ENCODE measurements at places on chromosomes 4 and X.
A peak's percentile ranks its signal among the peaks of the same experiment; 100 is the strongest.

DNA sequence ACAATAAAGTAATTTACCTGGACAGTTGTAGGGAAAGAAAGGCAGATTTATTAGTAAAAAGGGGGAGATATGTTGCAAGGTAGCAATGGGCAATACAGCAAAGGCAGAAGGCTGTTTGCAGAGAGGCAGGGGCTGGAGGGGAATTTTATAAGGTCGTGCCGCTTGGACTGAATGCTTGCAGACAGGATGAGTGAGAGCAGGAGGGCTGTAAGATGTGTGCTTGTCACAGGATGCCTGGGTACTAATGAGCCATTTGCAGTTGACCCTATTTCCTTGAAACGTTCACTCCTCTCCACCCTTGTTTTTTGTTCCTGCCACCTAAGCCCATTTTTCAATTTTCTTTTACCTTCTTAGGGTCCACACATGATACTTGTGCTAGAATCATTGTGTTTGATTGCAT lies 214.7 kb downstream of the TRAM1L1 start:
- no peak for DNase-seq

DNA sequence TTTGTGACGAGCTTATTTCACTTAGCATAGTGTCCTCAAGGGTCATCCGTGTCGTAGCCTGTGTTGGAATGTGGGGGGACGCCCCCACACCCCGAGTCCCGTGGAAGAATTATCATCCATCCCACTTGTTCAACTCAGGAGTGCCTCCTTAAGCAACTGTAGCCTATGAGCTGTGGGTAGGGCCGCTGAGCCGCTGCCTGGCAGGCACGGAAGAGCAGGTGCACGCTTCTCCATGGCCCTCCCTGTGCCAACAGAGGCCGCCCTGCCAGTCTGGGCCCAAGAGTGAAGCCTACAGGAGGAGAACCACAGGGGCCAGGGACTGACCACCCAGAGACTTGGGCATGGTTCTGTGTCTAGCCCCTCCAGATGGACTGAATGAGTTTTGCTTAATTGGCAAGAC lies 2.3 kb upstream of the RGS12 start:
- DNase-seq: no peak

DNA sequence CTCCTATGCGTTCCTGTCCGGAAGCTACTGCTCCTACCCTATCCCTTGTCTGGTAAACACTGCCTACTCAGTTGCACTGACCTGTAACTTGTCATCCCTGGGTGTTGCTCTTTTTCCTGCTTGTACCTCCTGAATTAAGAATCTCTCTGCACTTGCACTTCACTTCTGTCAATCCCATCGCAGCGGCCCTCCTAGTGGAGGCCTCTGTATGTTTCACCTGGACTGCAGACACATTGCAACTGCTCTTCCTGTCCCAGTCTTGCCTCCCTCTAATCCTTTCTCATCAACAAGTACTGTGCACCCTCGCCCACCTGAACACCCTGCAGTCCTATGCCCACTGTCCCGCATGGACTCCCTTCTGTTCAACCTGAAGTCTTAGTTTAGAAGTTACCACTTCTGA lies 8.0 kb downstream of the GK start:
- DNase-seq: no peak

DNA sequence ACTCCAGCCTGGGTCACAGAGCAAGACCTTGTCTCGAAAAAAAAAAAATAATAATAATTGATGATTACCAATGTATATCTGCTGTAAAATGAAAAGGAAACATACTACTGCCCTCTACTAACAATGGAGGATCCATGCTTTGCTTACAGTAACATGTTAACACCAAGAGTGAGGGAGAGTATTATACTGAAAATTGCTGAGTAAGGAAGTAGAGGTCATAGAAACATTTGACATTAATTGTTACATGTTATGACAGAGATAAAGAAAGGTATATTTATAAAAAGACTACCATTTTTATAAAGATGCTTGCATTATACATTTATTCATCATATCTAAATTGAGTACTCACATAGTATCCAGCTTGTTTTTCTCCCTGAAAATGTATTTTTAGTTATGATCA lies 1989.8 kb upstream of the TENM3 start:
- no peak for DNase-seq

DNA sequence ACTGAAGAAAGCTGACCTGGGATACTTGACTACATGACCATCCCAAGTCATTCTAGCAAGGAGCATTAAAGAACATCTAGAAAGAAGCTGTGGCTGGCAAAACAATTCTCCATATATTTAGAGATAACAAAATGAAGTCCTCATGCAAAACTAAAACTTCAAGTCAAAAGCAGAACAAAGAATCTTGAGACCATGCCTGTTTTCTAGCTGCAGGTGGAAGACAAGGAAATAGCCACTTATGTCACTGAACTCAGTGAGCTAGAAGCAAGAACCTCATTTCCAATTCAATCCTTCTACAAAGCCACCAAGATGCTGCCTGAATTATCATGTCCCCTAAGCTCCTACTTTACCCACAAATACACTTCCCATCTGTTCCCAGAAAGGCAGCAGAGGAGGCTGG lies 13.8 kb downstream of the USP46 start:
- no peak for DNase-seq

- peak; percentile 40 for DNase-seq
Observed at GRCh38 chrX:31423609-31424189, 351.9 kb upstream of the FTHL17 start.

GRCh38 chr4:6307230-6307629 lies 37.6 kb downstream of the WFS1 start:
- no peak for DNase-seq

DNA sequence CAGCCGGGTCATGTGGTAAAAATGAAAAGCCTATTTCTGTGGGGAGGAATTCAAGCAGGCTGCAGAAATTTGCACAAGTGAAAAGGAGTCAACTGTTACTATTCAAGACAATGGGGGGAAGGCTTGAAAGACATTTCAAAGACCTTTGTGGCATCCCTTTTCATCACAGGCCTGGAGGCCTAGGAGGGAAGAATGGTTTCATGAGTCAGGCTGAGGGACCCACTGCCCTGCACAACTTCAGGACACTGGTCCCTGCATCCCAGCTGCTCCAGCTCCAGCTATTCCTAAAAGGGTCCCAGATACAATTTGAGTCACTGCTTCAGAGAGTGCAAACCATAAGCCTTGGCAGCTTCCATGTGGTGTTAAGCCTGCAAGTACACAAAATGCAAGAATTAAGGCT lies 85.3 kb upstream of the POU3F4 start:
- DNase-seq: no peak

- DNase-seq: no peak
Observed at GRCh38 chrX:81195259-81195658, 6.5 kb downstream of the HMGN5 start.

DNA sequence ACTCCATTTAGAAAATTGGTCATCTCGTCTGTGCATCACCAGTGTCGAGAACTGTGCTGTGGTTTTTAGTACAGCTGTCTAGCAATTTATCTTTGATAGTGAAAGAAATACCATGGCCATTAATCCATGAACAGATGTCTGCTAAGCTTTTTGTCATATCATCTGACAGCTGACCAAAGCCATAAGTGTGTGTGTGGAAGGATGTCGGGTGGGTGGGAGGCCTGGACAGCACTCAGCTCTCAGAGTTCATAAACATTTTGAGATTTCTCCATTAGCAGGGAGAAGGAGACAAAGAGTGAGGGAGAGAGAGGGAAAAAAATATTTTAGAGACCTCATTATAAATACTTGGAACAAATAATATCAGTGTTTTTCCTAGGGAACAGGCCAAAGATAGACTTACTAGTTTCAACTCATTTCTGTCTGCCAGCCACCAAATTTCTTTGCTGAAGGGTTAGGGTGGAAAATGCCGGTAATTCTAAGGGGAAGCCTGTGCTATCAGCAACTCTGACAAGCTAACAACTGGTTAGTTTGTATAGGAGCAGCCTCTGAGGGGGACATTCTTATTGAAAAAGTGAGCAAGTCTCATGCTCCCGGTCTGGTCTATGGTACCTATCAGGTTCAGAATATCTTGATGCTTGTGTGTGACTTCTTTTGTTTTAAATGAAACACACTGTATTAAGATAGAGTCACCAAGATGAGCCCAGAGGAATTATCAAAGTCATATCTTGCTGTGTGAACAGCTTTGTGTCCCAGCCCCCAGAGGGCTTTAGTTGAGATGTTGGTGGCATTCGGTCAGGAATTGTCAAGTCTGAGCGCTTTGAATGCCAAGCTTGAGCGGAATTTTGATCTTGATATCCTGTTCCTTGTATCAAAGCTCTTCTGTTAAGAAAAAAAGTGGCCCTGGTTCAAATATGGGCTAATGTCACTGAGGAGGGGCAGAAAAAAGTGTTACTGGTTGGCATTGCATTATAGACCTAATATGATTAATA lies 41.9 kb upstream of the PDLIM3 start:
- no peak for DNase-seq

DNA sequence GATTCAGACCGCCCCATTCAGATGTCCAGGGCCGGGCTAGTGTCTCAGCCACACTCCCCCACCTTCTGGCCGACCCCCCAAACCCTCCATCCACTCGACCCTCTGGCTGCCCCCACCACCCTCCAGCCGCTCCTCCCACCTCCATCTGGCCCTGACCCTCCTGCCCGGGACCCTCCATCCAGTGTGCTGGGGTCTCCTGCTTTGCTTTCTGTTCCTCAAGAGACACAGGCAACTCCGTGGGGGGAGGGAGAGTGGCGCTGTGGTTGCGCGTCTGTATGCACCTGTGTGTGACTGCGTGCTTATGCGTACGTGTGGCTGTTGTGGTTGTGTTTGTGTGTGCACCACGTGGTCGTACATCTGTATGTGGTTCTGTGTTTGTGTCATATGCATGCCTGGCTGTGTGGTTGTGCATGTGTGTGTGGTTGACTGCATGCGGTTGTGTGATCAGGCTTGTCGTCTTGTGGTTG lies 33.3 kb downstream of the CPLX1 start:
- DNase-seq: no peak

DNA sequence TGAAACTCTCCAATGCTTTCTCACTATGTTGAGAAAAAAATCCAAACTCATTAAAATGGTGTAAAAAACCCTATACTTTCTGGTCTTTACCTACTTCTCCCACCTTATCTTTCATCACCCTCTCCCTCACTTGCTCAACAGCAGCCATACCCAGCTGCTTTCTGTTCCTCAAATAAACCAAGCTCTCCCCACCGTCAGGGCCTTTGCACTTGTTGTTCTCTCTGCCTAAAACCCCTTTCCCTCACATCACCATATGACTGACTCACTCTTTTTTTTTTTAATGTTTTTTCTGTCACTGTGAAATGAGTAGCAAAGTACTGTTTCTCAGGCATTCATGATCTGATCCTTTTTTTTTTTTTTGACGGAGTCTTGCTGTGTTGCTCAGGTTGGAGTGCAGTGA lies 122.3 kb upstream of the TMEM164 start:
- DNase-seq: no peak

DNA sequence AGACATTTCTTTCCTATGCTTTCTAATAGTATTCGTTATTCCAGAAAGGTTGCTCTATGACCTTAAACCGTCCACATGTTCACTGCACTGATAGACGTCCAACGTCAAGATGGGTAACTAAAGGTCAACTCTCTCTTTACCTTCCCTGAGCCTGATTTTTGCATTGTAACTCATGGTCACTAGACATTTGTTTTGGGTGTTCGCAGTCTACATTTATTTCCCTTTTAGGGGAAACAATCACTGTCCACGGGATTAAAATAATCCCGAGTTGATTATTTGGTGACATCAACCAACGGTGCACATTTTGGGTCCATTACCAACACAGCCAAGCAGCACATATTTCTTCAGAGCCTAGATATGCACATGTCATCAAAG lies 540 bp upstream of the HADH start:
- peak; percentile 3 for DNase-seq

DNA sequence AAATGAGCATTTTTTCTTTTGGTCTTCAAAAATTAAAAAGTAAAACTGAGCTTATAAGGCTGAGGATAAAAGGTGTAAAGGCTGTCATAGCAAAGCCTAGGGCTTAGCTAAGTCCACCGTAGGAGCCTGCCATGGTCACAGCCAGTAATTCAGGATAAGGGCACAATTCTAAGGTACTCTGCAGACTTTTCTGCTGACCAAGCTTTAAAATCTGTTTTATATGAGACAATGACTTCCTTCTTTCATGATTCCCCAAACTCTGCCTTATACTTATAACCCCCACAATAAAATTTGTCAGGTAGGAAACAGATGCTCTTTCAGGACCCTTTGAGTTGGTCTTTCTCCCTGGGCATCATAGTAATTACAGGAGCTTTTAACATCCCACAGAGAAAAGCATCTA lies 138.5 kb downstream of the COL4A6 start:
- no peak for DNase-seq

GRCh38 chr4:14908635-14909034 lies 93.6 kb upstream of the CPEB2 start:
- no peak for DNase-seq

GRCh38 chr4:63589796-63590195 lies 819.5 kb downstream of the TECRL start:
- no peak for DNase-seq

DNA sequence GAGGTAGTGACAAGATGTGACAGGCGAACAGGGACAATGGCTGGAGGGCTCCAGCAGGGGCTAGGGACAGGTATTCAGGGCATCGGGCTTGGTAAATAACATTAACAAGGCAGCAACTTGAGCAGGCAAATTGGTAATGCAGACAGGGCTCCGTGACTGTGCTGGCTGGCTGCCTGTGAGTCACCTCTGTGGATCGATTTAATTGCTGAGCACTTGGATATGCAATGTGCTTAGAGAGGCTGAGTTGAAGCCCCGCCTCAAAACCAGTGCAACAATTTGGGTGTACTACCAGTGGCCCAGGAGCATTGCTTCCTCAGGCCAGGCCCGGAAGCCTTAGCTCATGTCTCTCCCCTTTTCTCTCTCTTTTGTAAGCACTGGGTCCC lies 19.5 kb downstream of the CNGA2 start:
- DNase-seq: peak; percentile 77

DNA sequence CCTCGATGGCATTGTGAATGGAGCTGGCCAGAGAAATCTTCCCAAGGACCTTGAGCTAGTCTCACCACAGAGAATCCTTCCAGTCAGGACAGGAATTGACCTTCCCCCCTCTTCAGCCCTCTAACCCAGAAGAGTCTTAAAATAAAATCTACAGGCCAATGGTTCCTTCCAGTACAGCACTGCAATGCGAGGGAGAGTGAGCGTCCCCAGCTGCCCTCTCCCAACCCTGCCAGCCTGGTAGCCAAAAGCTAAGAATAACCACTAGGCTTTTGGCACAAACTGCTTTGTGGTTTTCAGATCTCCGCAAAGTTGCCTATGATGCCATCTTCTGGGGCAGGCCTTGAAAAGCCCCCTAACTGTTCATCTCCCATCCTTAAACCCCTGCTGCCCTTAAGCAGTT lies 175.1 kb downstream of the AR start:
- DNase-seq: no peak

DNA sequence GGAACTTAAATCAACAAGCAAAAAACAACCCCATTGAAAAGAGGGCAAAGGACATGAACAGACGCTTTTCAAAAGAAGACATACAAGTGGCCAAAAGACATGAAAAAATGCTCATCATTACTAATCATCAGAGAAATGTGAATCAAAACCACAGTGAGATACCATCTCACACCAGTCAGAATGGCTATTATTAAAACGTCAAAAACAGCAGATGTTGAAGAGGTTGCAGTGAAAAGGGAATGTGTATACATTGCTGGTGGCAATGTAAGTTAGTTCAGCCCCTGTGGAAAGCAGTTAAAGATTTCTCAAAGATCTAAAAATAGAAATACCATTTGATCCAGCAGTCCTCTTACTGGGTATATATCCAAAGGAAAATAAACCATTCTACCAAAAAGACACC lies 22.6 kb downstream of the RTL9 start:
- no peak for DNase-seq
